Stimulated activated CD8-positive, alpha-beta memory T cell treated with anti-CD3 and anti-CD28 coated beads, Interleukin-7, amount 100 ng/mL, for 1 hour (primary cell): ENCODE measurements at places on chromosomes 5 and 9.

GRCh38 chr5:147921136-147921535 is 14.8 kb upstream of the C5orf46 start:
- DNase-seq: no peak

GRCh38 chr5:143024228-143024920 is 254.2 kb downstream of the ARHGAP26 start:
- no peak for DNase-seq

GRCh38 chr9:17519761-17520160 is 59.1 kb upstream of the SH3GL2 start:
- no peak for DNase-seq

DNA sequence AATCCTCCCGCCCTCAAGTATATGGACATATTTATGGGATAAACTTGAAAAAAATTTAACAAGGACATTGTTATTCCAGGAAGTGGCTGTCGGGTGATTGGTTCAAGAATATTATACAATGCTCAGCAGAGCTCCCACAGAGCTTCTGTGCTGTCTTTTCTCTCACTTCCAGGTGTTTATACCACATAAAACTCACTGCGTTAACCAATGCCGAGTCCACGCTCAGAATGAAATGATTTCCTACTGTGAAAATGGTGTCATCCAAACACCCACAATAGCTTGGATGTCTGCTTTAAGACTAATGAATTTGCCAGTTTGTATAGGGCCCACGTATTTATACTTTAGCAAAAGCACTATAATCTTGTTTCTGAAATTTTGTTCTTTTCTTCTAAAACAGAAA is 368.2 kb downstream of the NDUFS4 start:
- DNase-seq: no peak

GRCh38 chr9:99345942-99346341 is 123.9 kb downstream of the SEC61B start:
- DNase-seq: no peak
